ENCODE measurements at places on chromosomes 5 and 9. TPM values are rescaled to one million over a fixed set of nuclear protein-coding genes. Genes with fewer than 3 reads are reported as not detected.

The FYB1 gene
- polyA plus RNA-seq, result 12.4 TPM

The SLC30A5 gene
- polyA plus RNA-seq, result 36.8 TPM

The TRIP13 gene
- polyA plus RNA-seq, result 2.5 TPM

The MAMDC2 gene
- polyA plus RNA-seq, result 96.6 TPM

The GLRA1 gene
- polyA plus RNA-seq, result not detected

The LCN1 gene
- not detected for polyA plus RNA-seq

The LCN9 gene
- polyA plus RNA-seq, result not detected

The FAM153A gene
- 1.2 TPM for polyA plus RNA-seq

The LCN15 gene
- polyA plus RNA-seq, result not detected

DNA sequence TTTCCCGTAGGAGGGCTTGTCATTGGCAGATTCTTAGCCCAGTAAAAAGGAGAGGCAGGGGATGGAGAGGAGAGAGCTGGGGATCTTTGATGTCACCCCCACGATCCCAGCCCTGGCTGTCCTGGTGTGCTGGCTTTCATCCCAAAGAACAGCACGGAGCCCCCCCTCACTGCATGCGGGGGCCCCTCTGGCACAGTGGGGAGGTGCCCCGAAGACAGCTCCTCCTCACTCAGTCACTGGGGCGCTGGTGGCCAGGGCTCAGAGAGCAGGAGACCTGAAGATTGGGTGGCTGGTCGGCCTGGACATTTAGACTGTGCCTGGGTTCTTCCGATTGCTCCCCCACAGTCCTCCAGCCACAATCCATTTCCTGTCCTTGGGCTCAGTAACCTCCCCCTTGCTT, 207.5 kb downstream of the MELK start:
- DNase-seq, result peak; percentile 18

GRCh38 chr5:140055152-140055551, 12.1 kb upstream of the NRG2 start:
- no peak for DNase-seq

GRCh38 chr9:89376741-89377351, 58.5 kb downstream of the SECISBP2 start:
- no peak for DNase-seq

DNA sequence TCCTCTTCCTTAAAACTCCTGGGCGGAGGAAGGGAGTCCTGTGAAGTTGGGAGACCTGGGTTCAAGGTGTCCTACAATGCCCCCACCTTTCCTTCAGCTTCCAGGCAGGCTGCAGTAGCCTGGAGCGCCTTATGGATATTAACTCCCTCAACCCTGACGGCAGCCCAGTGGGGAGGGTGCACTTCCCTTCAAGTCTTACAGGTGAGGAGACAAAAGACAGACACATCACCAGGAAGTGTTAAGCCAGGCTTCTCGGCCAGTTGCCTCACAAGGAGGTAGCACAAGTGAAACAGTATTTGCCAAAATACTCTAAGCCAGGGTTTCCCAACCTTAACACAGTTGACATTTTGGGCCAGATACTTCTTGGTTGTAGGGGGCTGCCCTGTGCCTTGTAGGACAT, 4.2 kb downstream of the TRIM7 start:
- no peak for DNase-seq

DNA sequence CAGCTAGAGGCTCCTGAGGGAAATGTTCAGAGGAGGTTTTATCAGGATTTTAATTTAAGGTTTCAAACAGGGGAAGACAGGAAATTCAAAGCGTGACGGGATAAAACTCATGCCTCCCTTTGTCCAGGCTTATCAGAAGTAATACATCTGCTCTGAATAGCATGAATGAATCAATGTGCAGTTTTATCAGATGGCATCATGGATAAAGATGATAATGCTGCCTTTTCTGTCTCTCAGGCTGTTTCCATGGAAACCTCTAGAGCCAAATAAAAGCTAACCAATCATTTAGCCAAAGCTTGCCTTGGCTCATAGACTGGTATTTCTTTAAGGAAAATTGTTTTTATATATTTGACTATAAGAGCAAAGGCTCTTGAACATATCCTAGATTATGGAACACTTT, 16.4 kb downstream of the MFAP3 start:
- no peak for DNase-seq

GRCh38 chr5:181042036-181042713, 2.1 kb downstream of the BTNL9 start:
- DNase-seq, result no peak
